GM12891 (cell line): ENCODE measurements at places on chromosomes 1 and 21.

DNA sequence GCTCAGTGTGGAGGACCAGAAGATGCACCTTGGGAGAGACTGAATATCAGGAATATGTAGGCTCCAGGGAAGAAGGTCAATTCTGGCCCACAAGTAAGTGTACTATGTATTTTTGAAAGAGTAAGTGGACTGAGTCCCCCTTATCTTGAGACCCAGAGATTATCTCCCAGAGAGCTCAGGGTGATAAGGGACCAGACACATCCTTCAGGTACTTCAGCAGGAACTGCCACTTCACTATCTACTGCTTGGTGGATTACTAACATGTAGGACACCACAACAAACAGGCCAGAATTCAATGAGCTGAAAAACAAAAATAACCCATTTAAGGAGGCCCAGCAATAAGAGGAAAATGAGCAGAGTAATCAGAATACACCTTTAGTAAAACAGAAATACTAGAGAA lies 119.2 kb downstream of the ZNF644 start:
- no peak for DNase-seq

GRCh38 chr1:74650561-74650960 lies 23.0 kb downstream of the ERICH3 start:
- no peak for DNase-seq

DNA sequence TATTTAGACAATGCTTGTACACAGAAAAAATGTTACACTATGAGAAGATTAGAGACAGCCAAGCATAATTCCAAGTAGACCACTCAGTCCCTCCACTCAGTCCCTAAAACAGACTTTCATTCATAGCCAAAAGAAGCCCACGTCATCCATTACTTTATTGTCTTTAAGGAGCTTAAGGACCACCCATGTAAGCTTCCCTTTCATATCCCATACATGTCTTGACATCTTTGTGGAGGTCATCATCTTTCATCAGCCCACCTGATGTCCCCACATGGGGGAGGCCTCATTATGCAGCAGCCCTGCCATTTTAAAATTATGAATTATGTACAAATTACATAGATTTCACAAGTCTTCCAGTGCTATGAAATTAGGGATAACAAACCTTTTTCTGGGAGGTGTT lies 92.6 kb upstream of the PALMD start:
- no peak for DNase-seq

- no peak for DNase-seq
These were observed 5.5 kb downstream of the INAVA start for GRCh38 chr1:200899954-200900867.

DNA sequence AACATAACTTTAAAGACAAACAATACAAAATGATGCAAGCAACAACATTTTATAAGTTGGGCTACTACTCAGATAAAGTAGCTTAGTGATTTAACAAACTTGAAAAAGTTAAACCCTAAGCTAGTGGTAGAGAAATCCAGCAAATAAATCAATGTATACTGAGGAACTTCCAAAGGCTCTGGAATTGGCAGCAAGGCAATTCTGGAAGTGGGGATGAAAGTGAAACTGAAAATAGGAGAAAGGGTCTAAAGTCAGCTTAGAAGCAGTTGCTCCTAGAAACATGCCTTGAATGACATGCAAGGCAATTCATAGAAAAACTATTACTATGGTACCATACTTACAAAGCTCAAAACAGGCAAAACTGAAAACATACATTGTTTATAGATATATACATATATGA lies 90.0 kb upstream of the CAMK1G start:
- DNase-seq = no peak

GRCh38 chr1:221944247-221944870 lies 202.5 kb upstream of the DUSP10 start:
- no peak for DNase-seq

DNA sequence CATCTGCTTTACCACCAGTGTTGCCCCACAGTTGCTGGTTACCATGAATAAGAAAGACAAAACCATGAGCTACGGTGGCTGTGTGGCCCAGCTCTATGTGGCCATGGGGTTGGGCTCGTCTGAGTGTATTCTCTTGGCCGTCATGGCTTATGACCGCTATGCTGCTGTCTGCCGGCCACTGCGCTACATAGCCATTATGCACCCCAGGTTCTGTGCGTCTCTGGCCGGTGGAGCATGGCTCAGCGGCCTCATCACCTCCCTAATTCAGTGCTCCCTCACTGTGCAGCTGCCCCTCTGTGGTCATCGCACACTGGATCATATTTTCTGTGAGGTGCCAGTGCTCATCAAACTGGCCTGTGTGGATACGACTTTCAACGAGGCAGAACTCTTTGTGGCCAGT lies 14.0 kb downstream of the OR2G6 start:
- no peak for DNase-seq

DNA sequence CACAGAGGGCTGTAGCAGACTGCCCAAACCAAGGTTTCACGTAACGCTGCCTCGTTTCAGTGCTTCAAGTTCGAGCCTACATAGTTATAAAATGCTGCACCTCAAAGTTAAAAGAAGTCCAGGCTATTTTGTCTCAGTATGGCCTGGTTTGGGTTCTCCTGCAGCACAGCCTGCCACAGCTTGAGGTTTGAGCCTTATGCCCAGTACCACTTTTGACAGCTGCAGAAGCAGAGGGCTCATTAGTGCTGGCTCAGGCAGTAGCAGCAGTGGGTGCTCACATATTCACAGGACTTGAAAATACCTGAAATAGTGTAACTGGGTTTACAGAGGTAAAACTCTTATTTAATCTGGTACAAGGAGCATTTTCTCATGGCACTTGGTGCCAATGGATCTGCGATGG lies 15.3 kb downstream of the SPATA46 start:
- DNase-seq = no peak

- no peak for DNase-seq
These were observed 18.5 kb upstream of the ZNF648 start for GRCh38 chr1:182080040-182080439.

GRCh38 chr1:208216062-208216461 lies 28.1 kb downstream of the PLXNA2 start:
- DNase-seq = no peak

- no peak for DNase-seq
These were observed 34.6 kb upstream of the APOBEC4 start for GRCh38 chr1:183687546-183688304.

DNA sequence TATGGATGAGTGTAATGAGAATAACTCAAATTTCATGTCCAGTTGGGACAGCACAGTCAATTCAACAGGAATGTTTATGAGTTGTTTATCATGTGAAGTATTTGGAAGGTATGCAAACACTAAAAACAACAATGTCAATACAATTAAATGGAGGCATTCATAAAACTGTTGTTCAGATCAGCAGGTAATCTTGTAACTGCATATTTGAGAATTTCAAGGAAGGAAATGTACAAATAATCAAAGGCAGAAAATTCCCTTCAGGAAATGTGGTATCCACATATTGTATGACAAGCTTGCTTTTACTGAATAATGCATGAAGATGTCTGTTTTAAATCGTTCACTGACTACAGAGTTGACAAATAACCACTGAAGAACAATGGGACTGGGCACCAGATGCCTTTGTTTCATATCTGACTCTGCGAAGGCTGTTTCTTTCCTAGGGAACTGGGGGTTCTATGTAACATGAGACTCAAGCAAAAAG lies 198.3 kb downstream of the LTN1 start:
- DNase-seq = no peak

DNA sequence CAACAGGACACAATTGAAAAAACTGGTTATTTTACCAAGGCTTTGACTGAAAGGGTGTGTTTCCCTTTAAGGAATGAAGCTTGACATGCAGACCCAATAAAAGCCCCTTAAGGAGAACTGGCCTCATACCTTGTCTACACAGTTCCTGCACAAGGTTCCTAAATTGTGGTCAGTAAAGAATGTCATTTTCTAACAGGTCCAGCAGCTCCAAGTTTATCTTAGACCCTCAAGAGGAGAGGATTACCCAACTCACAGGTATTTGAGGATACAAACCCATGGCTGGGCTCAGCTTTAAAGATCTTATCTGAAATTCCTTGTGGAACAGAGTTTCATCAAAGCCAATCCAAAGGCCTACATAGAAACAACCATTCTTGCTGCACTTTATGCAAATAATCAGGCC lies 31.4 kb upstream of the CBR3 start:
- DNase-seq = no peak

DNA sequence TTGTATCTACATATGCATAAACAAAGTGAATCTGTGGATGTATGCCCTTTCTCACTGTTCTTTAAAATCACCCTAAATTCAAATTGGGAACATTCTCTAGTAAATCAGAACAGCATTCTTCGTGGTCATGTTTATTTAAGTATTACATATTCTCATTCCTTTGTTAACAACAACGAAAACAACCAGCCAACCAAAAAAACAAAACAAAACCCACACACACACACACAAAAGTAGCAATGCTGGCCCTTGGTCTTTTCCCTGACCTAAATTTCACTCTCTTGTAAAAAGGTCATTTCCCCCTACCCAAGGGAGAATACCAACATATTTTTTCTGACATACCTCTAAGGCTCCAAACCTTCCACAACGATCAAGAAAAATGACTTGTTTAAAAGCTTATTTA lies 102.6 kb downstream of the NRIP1 start:
- no peak for DNase-seq

- no peak for DNase-seq
These were observed 785.7 kb downstream of the ADGRL2 start for GRCh38 chr1:82586473-82586872.

- no peak for DNase-seq
These were observed 481.7 kb upstream of the RUNX1 start for GRCh38 chr21:35530766-35531165.

DNA sequence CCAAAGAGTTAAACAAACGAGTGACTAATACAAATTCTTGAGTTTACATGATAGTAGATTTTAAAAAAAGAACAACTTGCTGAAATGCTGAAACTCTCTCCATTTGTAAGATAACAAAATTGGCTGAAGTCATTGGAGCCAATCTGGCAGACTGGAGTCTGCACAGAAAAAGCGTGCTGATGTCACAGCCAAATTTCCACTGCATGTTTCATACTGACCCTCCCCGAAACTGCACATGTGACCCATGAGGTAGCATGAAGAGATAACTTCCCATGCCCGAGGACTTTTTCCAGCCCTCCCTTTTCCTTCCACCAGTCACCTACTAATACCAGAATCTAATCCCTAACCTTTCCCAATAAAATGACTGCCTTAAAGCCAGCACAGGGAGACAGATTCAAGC lies 1.2 kb upstream of the LELP1 start:
- DNase-seq = no peak

- no peak for DNase-seq
These were observed 194.8 kb downstream of the GRIK3 start for GRCh38 chr1:36839485-36839884.

DNA sequence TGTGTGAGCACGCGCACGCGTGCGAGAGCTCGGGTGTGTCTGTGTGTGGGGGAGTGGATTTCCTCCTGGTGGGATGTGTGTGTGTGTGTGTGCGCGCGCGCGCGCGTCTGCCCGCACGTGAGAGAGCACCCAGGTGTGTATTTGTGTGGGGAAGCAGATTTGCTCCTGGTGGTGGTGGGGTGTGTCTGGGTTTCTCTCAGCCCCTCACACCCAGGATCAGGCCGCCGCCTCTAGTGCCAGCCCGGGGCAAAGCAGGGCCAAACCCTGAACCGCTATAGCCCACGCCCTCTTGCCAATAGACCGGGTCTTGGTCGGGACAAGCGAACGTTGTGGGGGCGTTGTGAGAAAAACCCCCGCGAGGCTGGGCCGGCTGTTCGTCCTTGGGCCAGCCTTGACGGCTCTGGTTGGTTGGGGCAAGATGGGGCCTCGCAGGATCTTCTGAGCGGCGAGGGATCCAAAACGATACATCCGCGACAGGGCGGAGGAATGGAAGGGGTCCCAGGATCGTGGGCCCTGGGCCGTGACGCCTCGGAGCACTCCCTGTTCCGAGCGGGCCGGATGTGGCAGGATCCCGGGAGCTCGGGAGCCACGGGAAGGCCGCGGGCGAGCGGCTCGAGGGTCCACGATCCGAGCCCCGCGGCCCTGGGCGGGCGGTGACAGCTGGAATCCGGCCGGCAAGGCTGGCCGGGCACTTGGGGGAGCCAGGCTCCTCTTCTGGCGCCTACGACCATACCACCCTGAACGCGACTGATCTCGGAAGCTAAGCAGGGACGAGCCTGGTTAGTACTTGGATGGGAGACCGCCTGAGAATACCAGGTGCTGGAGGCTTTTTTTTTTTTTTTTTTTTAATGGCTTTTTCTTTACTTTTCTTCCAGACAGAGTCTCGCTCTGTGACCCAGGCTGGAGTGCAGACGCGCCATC lies 68.2 kb downstream of the RNF187 start:
- no peak for DNase-seq

GRCh38 chr1:223216531-223217205 lies 73.6 kb upstream of the TLR5 start:
- DNase-seq = no peak

GRCh38 chr1:115469703-115470476 lies 131.8 kb upstream of the NGF start:
- peak; percentile 50 for DNase-seq

- no peak for DNase-seq
These were observed 593 bp upstream of the CD53 start for GRCh38 chr1:110872366-110872744.

- no peak for DNase-seq
These were observed 133.2 kb upstream of the BARHL2 start for GRCh38 chr1:90850181-90850897.

- DNase-seq = no peak
These were observed 27.1 kb upstream of the MTF2 start for GRCh38 chr1:93051961-93052360.

- no peak for DNase-seq
These were observed 26.7 kb downstream of the SLAMF6 start for GRCh38 chr1:160496334-160496733.

- DNase-seq = no peak
These were observed 3.0 kb downstream of the FMO1 start for GRCh38 chr1:171251042-171251951.

GRCh38 chr1:15680561-15681348 lies 3.4 kb upstream of the PLEKHM2 start:
- no peak for DNase-seq

- DNase-seq = no peak
These were observed 19.2 kb downstream of the CNIH3 start for GRCh38 chr1:224635356-224635755.

- no peak for DNase-seq
These were observed 189.0 kb upstream of the ZRANB2 start for GRCh38 chr1:71269818-71270217.

- no peak for DNase-seq
These were observed 4.9 kb downstream of the SLC5A9 start for GRCh38 chr1:48227165-48228013.

GRCh38 chr1:62900566-62900965 lies 116.6 kb downstream of the ATG4C start:
- no peak for DNase-seq

DNA sequence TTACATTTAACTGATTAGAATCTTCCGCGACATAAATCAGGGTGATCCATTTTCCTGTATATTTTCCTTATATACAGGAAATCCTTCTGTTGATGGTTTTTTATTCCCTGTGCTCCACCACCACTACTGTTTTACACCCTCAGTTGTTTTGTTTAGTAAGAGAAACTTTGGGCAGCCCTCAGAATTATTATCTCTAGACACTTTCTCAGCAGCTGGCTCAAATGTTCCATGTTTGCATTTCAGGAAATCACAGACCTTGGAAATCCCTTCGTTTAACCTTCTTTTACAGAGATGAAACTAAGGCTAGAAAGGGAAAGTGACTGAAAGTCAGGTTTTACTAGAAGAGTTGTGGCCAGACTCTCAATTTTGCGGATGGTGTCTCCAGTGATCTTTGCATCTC lies 15.2 kb downstream of the ZNF697 start:
- no peak for DNase-seq
